ENCODE measurements at places on chromosomes 1 and 21. TPM values are rescaled to one million over a fixed set of nuclear protein-coding genes. Genes with fewer than 3 reads are reported as not detected.

DNA sequence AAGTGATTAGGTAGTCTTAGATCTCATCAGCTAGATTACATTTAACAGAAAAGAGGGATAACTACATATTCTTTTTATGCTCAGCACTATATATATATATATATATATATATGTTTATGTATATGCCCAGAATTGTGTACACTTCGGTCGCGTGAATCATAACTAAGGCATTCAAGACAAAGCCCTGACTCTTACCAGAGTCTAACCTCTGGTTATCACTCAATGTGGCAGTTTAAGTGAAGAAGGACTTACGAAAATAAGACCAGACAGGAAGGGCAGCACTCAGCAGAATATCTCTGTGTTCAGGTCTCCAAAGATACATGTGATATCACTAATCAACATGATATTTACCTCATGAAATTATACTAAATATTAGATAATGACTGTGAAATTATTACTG is 1326.7 kb downstream of the MRPL39 start:
- no peak for DNase-seq
- no peak overlapping the region for H3K4me3 ChIP-seq
- no peaks in the 10 kb centered on the region for H3K36me3 ChIP-seq
- no peak overlapping the region for H3K27ac ChIP-seq
- no peaks in the 10 kb centered on the region for H3K27me3 ChIP-seq
- no peaks in the 10 kb centered on the region for H3K4me1 ChIP-seq

Gene FAM78B
- 0.30 TPM for total RNA-seq

- H3K36me3 ChIP-seq: no peaks in the 10 kb centered on the region
- no peaks in the 10 kb centered on the region for H3K4me1 ChIP-seq
- H3K27ac ChIP-seq: no peak overlapping the region
Measured at GRCh38 chr1:174364996-174365736, 82.6 kb upstream of the GPR52 start.

- no peaks in the 10 kb centered on the region for H3K4me1 ChIP-seq
- no peak overlapping the region for H3K27ac ChIP-seq
- H3K4me3 ChIP-seq: no peak overlapping the region
- no peak for DNase-seq
Measured at GRCh38 chr1:240976685-240977084, 364.7 kb upstream of the GREM2 start.

- no peaks in the 10 kb centered on the region for H3K4me1 ChIP-seq
- H3K27me3 ChIP-seq: no peaks in the 10 kb centered on the region
- no peak overlapping the region for H3K4me3 ChIP-seq
- no peaks in the 10 kb centered on the region for H3K36me3 ChIP-seq
Measured at GRCh38 chr1:177944016-177944949, 25.6 kb downstream of the SEC16B start.

Gene NECTIN4
- total RNA-seq: not detected

Gene SPRR2A
- total RNA-seq: not detected

- H3K4me1 ChIP-seq: peaks cover 5% of the 10 kb centered on the region
- peaks cover 28% of the 10 kb centered on the region for H3K36me3 ChIP-seq
- no peak overlapping the region for H3K27ac ChIP-seq
- H3K27me3 ChIP-seq: no peaks in the 10 kb centered on the region
Measured at GRCh38 chr1:12397462-12398450, 167.9 kb downstream of the VPS13D start.

DNA sequence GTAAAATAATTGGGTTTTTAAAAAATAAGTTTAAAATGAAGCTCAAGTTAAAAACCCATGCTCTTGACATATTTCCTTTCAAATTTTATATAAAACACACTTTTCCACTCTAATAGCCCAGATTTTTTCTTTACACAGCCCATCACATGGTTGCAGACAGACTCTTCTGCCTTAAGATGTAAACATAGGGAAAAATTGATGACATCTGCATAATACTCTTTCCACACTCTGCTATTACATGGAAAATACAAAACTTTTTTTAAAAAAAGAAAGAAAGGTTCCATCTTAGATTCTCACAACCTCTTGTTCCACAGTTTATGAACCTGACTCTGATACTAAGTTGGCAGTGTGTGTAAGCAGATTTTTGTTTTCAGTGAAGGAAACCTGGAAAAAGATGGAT is 120.8 kb upstream of the ZNF648 start:
- H3K27me3 ChIP-seq: peaks cover 4% of the 10 kb centered on the region
- no peaks in the 10 kb centered on the region for H3K36me3 ChIP-seq
- no peak overlapping the region for H3K4me3 ChIP-seq
- DNase-seq: no peak
- H3K27ac ChIP-seq: no peak overlapping the region

- H3K4me1 ChIP-seq: no peaks in the 10 kb centered on the region
- no peak for DNase-seq
- no peak overlapping the region for H3K27ac ChIP-seq
- no peaks in the 10 kb centered on the region for H3K36me3 ChIP-seq
- H3K27me3 ChIP-seq: no peaks in the 10 kb centered on the region
- H3K4me3 ChIP-seq: no peak overlapping the region
Measured at GRCh38 chr1:156540955-156541354, 31.4 kb downstream of the IQGAP3 start.

Gene MLLT11
- 3.9 TPM for total RNA-seq

Gene PGLYRP3
- not detected for total RNA-seq

DNA sequence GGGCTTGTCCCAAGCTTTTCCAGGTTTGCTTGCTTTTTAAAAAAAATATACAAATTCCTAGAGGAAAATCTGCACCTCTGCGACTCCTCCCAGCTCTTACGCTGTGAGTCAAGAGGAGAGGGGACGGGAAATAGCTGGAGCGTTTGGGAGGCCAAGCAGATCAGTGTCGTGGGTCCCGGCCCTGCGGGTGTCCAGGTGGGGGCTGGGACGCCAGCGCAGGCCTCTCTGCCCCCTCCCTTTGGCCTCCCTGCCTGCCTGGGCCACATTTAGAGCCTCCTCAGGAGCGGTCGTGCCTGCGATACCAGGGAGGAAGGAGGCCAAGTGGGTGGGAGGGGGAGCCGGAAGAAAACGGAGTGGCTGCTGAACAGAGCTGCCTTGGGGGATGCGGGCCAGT is 9.0 kb downstream of the WNT4 start:
- no peaks in the 10 kb centered on the region for H3K27me3 ChIP-seq
- H3K27ac ChIP-seq: no peak overlapping the region
- no peak overlapping the region for H3K4me3 ChIP-seq
- H3K4me1 ChIP-seq: no peaks in the 10 kb centered on the region
- H3K36me3 ChIP-seq: no peaks in the 10 kb centered on the region

DNA sequence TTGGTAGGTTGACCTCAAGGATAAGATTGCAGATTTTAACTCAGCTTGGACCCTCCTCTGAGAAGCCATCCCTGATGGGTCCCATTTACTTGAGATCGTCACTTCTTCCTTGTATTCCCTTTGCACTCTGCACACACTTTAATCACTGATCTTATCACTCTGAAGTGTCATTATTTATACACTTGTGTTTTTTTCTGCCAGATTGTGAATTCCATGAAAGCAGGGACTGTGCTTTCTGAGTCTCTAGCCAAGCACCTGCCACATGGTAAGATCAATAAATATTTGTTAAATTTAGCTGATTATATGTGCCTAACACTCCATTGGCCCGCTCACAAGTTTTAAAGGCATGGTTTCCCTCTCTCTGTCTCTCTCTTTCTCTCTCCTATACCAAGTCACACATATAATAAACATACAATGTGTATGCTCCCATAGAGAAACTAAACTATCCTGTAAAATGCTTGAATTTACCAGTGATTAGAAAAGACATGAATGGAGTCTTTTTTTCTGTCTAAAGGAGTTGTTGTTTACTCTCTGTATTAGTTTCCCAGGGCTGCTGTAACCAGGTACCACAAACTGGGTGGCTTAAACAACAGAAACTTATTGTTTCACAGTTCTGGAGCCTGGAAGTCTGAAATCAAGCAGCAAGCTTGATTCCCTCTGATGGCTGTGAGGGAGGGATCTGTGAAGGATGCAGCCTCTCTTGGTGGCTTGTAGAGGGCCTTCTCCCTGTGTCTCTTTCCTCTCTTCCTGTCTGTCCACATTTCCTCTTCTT is 105.2 kb upstream of the GADD45A start:
- no peaks in the 10 kb centered on the region for H3K27me3 ChIP-seq
- H3K36me3 ChIP-seq: no peaks in the 10 kb centered on the region
- no peak overlapping the region for H3K27ac ChIP-seq
- no peak for DNase-seq
- H3K4me1 ChIP-seq: no peaks in the 10 kb centered on the region
- H3K4me3 ChIP-seq: no peak overlapping the region

Gene PPIAL4G
- 0.20 TPM for total RNA-seq

DNA sequence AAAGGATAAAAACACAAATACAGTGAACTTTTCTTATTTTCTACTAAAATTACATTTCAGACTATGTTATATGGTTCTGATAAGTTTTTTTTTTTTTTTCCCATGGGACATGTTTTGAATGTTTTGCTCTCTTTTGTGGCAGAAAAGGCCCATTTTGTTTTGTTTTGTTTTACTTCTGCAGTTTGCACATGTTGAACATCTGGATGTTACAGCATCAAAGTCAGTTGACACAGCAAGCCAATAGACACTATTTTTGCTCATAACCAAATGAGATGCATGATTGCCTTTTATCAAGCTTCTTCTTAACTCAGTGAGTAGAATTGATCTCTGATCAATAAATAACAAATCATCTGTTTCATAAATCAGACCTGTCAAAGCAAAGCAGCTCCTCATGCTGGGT is 904.2 kb downstream of the ADGRL2 start:
- H3K27ac ChIP-seq: no peak overlapping the region
- H3K4me1 ChIP-seq: no peaks in the 10 kb centered on the region
- no peaks in the 10 kb centered on the region for H3K27me3 ChIP-seq
- H3K36me3 ChIP-seq: no peaks in the 10 kb centered on the region
- DNase-seq: no peak
